ENCODE measurements at places on chromosomes 4 and X.

DNA sequence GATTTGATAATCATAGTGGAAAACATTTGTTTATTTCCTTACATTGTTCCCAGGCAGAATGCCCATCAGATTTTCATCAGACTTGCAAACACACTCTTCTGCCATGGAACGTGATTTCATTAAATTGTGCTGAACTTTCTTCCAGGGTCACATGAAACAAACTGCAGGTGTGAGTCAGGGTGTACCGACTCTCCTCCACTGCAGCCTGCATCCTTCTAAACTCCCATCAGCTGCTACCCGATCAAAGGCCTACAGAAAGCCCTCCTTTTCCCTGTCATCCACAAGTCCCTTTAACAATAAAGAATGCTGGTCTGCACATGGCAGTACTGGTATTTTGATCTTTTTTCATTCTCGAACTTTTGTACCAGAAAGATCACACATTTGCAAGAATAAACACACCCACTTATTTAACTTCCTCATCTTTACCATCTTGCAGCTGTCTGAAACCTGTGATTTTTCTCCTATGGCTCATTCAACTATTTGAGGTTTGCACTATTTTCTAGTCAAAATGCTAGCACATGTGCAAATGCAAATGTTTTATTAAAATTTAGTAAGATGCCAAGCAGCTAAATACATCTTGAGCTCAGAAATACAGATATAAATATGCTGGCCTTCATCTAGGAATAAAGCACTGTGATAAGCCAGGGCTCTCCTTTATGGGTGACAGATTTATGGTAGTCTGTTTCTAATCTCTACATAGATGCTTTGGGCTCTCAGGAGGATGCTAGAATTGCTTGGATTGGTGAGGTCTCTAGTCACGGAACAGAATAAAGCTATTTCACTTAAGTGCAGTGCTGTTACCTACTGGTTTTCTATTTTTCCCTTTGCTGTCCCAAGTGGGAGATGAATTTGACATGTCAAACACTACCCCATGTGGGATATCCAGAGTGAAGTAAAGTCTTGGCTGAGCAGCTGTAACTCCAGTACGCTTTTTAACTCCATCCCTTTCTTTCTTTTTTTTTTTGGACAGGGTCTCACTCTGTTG is 25.8 kb upstream of the ARHGAP24 start:
- DNase-seq, result no peak

- DNase-seq, result no peak
Measured at GRCh38 chrX:11470250-11470974, 177.2 kb downstream of the AMELX start.

DNA sequence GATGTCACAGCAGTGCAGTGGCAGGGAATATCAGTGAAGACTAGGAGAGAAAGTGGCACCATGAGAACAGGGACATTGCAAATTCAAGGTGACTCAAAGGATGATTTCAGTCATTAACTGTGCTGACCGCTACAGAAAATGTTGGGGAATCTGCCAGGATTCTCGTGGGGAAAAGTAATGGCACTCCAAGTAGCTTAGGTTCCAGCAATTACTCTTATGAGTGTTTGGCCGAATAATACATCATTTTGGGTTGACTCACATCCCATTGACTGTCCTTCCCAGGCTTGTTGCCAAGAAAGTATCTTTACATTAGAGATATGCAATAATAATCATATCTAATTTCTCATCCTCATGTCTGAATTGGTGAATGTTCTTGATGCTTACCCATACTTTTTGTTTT is 1411.1 kb upstream of the PCDH7 start:
- DNase-seq, result no peak

GRCh38 chr4:1746265-1746691 is 25.0 kb downstream of the TACC3 start:
- DNase-seq, result peak; percentile 71

DNA sequence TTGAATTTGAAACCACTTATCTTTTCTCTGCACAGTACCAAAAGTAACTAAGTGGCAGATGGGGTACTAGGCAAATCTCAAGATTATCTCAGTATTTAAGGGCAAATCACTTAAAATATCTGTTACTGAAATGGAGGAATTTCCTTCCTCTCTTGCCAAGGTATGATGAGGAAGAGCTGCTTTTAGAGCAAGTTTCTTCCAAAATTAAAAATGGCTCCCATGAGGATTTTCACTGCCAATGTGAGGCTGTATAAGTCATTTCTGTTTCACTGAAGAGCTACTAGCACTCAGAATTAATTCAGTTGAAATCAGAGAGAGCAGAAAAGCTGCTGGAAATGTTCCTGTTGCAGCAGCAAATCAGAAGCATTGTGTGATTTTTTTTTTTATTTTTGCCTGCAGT is 43.4 kb downstream of the GABRB1 start:
- no peak for DNase-seq

DNA sequence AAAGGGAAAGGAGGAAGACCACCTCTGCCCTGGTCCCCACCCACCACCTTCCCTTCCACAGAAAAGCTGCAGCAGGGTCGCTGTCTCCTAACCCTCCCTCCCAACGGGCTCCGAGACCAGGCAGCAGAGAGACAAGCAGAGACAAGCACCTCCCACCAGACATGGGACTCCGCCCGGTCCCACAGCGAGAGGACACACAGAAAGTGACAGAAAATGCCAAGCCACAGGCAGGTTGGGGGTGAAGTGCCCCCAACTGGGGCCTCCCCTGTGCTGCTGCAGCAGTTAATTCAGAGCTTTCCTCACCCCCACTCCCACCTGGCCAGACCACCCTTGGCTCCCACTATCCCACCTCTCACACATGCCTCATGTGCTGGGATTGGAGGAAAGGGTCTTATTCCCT is 64.4 kb upstream of the AFAP1 start:
- DNase-seq, result no peak

DNA sequence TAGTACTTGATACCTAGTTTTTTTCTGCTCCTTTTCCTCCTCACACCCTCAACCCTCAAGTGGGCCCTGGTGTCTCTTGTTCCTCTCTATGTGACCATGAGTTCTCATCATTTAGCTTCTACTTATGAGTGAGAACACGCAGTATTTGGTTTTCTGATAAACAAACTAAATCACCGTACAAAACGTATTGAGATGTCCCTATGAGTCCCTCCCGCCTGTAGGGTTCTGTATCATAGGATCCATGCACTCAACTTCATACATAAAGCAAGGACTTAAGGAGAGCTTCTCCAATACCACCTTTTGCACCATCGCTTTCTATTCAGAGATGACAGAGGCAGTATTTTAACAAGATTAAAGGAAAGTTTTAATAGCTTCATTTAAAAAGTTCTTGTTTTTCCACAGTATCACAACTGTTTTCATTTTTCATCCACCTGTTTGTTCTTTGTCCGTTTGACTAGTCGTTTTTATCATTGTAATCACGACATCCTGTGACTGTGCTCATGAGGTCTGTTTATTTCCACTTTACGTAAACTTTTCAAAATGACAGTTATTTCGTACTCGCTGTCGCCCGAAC is 457 bp upstream of the RAB9A start:
- DNase-seq, result no peak

DNA sequence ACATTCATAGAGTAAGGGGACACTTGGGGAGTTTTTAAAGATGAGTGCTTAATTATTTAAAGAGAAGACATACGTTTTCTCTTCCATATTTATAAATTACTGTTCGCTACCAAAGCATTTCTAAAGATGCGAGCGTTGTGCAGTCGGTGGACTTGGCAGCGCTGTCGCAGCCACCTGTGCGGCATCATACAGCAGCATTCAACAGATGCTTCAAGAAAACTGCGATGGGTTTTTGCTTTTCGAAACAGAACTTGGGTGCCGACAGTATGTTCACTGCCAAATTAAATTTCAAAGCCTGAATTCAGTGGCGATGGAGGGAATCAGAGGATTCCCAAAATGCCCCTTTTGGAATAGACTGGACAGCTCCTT is 1.6 kb upstream of the HTR2C start:
- no peak for DNase-seq

DNA sequence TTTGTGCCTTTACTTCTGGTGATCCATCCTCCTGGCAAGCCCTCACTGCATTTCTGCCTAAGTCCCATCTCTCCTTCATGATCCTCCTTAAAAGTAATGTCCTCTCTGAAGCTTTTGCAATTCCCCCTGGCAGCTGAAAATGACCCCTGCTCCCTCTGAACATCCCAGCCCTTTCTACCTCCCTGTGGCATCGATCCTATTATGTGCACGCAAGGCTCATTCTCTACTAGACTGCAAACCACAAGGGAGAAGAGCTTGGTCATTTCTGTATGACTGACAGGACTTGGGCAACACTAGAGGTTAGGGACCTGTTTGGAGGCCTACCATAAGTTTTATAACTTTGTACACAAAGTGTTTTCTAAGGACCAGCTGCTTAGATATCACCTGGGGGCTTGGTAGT is 50.8 kb upstream of the RAP2C start:
- no peak for DNase-seq

DNA sequence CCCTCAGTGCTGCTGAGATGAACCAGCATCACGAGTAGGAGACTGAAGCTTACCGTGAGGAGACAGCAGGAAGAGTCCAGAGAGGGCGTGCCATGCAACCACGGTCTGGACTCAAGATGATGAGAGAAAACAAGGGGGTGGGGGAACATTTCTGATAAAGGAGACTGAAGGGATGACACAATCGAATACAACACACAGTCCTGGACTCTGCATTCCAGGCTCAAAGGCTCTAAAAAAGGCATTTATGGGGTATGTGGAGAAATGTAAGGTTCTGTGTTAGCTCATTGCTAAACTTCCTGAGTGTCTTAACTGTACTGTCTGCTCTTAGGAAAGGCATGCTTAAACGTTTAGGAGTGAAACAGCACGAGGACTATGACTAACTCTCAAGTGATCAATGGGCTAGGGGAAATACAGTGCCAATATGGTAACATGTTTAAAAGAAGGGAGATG is 20.6 kb upstream of the IRAK1 start:
- no peak for DNase-seq

- no peak for DNase-seq
Measured at GRCh38 chr4:109278594-109279031, 23.8 kb downstream of the COL25A1 start.

DNA sequence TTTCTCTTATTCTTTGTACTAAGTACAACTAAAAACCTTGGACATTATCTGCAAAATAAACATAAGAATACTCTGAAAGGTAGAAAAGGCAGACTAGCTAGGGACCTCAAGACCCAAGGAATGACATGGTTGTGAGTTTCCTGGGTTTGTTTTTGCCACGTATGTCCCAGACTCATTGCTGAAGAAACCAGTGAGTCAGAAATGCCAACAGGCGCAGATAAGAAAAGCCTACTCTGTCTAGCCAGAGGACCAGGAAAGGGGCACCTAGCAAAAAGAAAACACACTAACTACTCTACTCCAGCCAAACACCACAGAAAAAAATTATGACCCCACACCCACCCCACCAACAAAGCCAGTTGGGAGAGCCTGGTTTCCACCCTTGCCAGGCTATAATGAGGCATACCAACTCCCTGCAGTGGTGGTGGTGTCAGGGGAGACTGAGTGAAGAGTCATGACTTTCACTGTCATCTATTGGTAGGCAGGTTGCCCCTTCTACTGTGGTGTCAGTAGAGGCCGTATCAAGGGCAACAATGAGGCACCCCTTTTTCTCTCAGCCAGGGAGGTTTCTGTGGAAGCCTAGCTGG is 10.9 kb downstream of the MTMR1 start:
- DNase-seq, result no peak

DNA sequence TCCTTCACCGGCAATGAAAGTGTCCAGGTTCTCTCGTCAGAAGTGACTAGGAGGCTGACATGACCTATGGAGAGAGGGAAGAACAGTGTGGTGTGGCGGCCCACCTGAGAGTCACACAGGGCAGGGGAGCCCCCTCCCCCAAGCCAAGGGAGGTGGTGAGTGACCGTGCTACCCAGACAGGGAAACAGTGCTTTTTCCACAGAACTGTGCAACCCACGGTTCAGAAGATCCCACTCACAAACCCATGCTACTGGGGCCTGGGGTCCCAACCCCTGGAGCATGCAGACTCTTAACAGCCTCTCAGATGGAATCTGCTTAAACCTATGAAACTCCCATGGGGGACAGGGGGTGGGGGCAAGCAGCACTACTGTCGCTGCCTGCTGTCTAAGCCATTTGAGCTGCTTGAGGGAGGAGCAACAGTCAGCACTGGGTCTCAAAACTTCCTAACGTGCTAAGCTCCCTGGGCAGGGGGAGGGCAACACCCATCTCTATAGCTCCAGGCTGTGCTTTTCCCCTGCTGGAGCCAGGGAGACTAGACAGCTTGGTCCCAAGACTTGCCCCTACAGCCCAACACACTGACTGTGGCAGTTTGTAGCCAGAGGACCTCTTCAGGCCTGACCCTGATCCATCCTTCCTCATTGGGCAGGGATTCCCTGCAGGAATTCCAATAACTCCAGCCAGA is 850.4 kb upstream of the AADAT start:
- no peak for DNase-seq

- DNase-seq, result no peak
Measured at GRCh38 chr4:108694423-108694822, 44.0 kb downstream of the OSTC start.
